CD4-positive, alpha-beta memory T cell (primary cell): ENCODE measurements at places on chromosomes 6 and 20. TPM values are rescaled to one million over a fixed set of nuclear protein-coding genes. Genes with fewer than 3 reads are reported as not detected.

PGBD1 gene
- total RNA-seq, result 1.4 TPM

ZC2HC1B gene
- not detected for total RNA-seq

SCRT2 gene
- not detected for total RNA-seq

MAP7 gene
- 0.69 TPM for total RNA-seq

CST7 gene
- total RNA-seq, result 23.2 TPM

BANF2 gene
- total RNA-seq, result not detected

TGIF2 gene
- total RNA-seq, result 35.0 TPM

BMP7 gene
- not detected for total RNA-seq

PNLDC1 gene
- 0.94 TPM for total RNA-seq

GRCh38 chr20:7262803-7263202 is 495.3 kb downstream of the BMP2 start:
- no peaks in the 10 kb centered on the region for H3K27me3 ChIP-seq
- no peaks in the 10 kb centered on the region for H3K4me1 ChIP-seq
- H3K4me3 ChIP-seq, result no peak overlapping the region

- H3K36me3 ChIP-seq, result no peaks in the 10 kb centered on the region
- H3K27ac ChIP-seq, result no peak overlapping the region
- no peaks in the 10 kb centered on the region for H3K27me3 ChIP-seq
- no peak for DNase-seq
Measured at GRCh38 chr6:21634582-21634981, 41.0 kb downstream of the SOX4 start.

DNA sequence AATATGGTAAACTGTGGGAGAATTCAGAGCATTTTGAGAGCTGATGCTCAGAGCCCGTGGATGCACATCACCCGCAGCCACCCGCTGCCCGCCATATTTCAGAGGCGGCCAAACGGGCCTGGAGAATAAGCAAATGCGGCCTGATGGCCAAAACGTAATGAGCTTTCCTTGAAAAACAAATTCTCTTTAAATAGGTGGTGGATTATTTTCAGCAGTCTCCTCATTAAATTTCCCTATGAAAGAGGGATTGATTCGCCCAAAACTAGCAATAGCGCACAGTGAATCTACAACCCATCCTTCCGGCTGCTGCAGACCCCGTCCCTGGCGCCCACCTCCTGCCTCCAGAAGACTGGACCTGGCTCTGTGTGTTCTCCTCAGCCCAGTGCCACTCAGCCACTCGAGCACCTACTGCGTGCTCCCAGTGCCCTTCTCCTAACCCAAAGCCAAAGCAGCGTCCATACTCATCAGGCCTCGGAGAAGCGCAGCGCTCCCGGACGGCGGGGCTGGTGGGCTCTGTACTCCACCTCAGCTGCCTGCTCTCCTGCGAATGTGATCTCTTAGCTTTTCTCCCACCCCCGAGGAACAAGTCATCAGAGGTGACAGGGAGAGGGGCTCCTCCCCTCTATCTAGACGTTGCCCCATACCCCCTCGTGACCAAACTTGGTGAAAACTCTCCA is 224.8 kb downstream of the TAF4 start:
- H3K36me3 ChIP-seq, result no peaks in the 10 kb centered on the region
- DNase-seq, result no peak

DNA sequence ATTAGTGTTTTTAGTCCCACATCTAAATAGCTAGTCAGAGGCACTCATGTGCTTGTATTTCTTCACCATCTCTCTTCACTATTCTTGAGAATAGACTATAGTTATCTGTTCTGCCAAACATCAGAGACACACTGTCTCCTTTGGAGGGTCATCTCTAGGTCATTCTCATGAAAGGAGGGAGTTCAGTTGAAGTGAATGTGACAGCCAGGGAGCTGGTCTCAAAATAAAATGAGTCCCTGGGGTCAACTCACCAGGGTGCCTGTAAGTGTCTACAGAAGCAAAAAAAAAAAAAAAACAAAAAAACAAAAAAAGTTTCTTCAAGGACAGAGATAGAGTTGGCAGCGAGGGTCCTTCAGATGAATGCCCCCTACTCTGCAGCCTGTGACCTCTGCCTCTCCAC is 171.0 kb downstream of the ID4 start:
- no peak overlapping the region for H3K4me3 ChIP-seq
- no peaks in the 10 kb centered on the region for H3K4me1 ChIP-seq
- DNase-seq, result no peak
- no peak overlapping the region for H3K27ac ChIP-seq
- no peaks in the 10 kb centered on the region for H3K27me3 ChIP-seq

DNA sequence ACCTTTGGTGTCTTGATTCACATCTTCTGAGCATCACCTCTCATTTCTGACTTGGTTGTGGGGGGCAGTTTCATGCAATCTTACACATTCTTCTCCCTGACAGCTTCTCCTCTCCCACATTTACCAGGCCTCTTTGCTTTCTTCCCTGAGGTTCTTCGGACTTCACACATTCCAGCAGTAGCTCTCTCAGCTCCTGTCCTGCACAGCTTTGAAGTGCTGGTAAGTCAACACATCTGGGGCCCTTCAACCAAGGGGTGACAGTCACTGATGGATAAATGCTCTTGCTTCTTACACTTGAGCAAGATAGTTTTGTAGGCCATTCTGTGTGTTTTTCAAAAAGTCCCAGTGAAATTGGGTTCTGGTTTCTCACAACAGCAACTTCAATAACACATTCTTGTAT is 2.5 kb upstream of the SLC35B3 start:
- no peak overlapping the region for H3K4me3 ChIP-seq
- no peaks in the 10 kb centered on the region for H3K27me3 ChIP-seq
- H3K36me3 ChIP-seq, result no peaks in the 10 kb centered on the region
- H3K4me1 ChIP-seq, result peaks cover 24% of the 10 kb centered on the region
- no peak for DNase-seq

- no peak overlapping the region for H3K27ac ChIP-seq
- no peaks in the 10 kb centered on the region for H3K4me1 ChIP-seq
- H3K27me3 ChIP-seq, result no peaks in the 10 kb centered on the region
- H3K36me3 ChIP-seq, result no peaks in the 10 kb centered on the region
Measured at GRCh38 chr6:127462376-127462775, 3.2 kb upstream of the KIAA0408 start.

GRCh38 chr6:79631693-79632172 is 604 bp downstream of the SH3BGRL2 start:
- DNase-seq, result no peak
- H3K4me1 ChIP-seq, result no peaks in the 10 kb centered on the region
- H3K4me3 ChIP-seq, result no peak overlapping the region
- peaks cover 5% of the 10 kb centered on the region for H3K27me3 ChIP-seq
- H3K36me3 ChIP-seq, result no peaks in the 10 kb centered on the region

DNA sequence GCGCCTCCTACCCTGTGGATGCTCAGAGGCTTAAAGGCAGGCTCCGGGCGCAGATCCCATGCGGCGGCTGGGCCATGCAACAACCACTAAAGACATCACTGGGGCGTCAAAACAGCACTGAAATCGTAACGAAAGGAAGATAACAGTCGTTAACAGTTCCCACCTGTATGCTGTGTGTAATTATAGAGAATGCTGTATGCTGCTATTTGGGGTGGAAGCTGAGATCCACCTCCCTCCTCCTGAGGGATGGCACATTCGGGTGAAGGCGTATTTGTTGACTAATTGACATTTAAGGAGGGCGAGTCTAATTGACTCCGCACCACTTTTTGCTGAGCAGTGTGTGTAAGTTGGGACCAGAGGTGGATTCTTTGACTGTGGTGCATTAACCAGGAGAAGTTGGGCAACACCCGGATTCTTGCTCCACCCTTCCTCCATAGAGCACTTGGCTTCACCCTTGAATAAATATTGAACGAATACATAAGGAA is 687 bp downstream of the SLC35A1 start:
- H3K4me1 ChIP-seq, result peaks cover 18% of the 10 kb centered on the region
- DNase-seq, result no peak
- H3K36me3 ChIP-seq, result no peaks in the 10 kb centered on the region
- no peaks in the 10 kb centered on the region for H3K27me3 ChIP-seq
- H3K4me3 ChIP-seq, result peak overlapping the region; percentile 67

- peaks cover 14% of the 10 kb centered on the region for H3K4me1 ChIP-seq
- H3K27me3 ChIP-seq, result no peaks in the 10 kb centered on the region
- H3K27ac ChIP-seq, result peak overlapping the region; percentile 99
- no peak for DNase-seq
- no peaks in the 10 kb centered on the region for H3K36me3 ChIP-seq
Measured at GRCh38 chr6:34223381-34223955, 13.2 kb upstream of the HMGA1 start.

- peaks cover 4% of the 10 kb centered on the region for H3K36me3 ChIP-seq
- no peak for DNase-seq
- H3K4me3 ChIP-seq, result no peak overlapping the region
- no peaks in the 10 kb centered on the region for H3K27me3 ChIP-seq
Measured at GRCh38 chr6:53023323-53023722, 28.2 kb upstream of the GSTA4 start.

- no peaks in the 10 kb centered on the region for H3K36me3 ChIP-seq
- H3K27ac ChIP-seq, result no peak overlapping the region
- H3K27me3 ChIP-seq, result no peaks in the 10 kb centered on the region
- H3K4me3 ChIP-seq, result no peak overlapping the region
- H3K4me1 ChIP-seq, result no peaks in the 10 kb centered on the region
Measured at GRCh38 chr6:98634569-98634968, 199.8 kb upstream of the POU3F2 start.

- DNase-seq, result no peak
- H3K4me1 ChIP-seq, result no peaks in the 10 kb centered on the region
- no peaks in the 10 kb centered on the region for H3K36me3 ChIP-seq
- H3K4me3 ChIP-seq, result no peak overlapping the region
- H3K27me3 ChIP-seq, result no peaks in the 10 kb centered on the region
- no peak overlapping the region for H3K27ac ChIP-seq
Measured at GRCh38 chr6:82381278-82381677, 17.7 kb downstream of the TPBG start.

GRCh38 chr20:36399969-36400545 is 93.9 kb downstream of the DLGAP4 start:
- no peak overlapping the region for H3K27ac ChIP-seq
- no peak overlapping the region for H3K4me3 ChIP-seq
- no peaks in the 10 kb centered on the region for H3K36me3 ChIP-seq
- H3K27me3 ChIP-seq, result no peaks in the 10 kb centered on the region
- DNase-seq, result no peak

GRCh38 chr20:37339208-37339607 is 6.7 kb upstream of the SRC start:
- H3K36me3 ChIP-seq, result no peaks in the 10 kb centered on the region
- H3K4me3 ChIP-seq, result no peak overlapping the region
- peaks cover 16% of the 10 kb centered on the region for H3K4me1 ChIP-seq
- DNase-seq, result no peak
- H3K27me3 ChIP-seq, result no peaks in the 10 kb centered on the region
- H3K27ac ChIP-seq, result no peak overlapping the region

GRCh38 chr20:46243707-46244628 is 64.3 kb downstream of the CDH22 start:
- H3K27me3 ChIP-seq, result peaks cover 23% of the 10 kb centered on the region
- no peak overlapping the region for H3K27ac ChIP-seq
- no peak for DNase-seq

DNA sequence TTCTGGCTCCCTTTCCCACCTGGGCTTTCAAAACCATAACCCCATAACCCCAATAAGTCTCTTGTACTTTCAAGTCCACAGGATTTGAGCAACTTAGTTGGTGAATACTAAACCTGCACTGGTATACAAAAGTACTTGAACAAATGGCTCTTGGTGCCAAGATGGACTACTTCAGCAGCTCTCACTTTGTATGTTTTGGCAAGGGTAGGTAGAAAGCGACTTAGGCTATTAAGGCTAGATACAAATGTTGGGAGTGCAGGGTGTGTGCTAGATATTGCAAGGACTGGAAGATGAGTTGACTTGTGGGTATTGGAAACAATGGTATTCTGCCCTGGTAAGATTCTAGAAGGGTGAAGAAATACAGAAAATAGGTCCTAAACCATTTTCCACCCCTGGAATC is 182.6 kb upstream of the MOCS1 start:
- no peak for DNase-seq
- H3K27me3 ChIP-seq, result no peaks in the 10 kb centered on the region
- H3K4me1 ChIP-seq, result no peaks in the 10 kb centered on the region
- H3K36me3 ChIP-seq, result no peaks in the 10 kb centered on the region

DNA sequence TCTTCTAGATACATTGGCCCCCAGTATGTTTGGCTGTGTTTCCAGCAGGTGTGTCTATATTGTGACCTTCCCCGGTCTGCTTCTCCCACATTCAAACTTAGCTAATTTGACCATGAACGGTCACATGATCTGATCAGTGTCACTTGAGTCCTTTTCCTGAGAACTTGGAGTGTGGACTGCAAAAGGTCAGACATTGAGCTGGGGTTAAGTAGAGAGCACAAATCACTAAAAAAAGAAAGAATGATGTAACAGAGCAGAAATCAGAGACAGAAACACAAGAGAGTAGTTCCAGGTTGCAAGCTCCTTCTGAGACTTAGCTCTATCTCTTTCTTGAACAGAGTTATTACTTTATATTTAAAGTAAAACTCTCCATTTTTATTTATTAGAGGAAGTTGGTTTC is 733.9 kb downstream of the CBLN4 start:
- no peak for DNase-seq
- no peak overlapping the region for H3K27ac ChIP-seq
- no peaks in the 10 kb centered on the region for H3K4me1 ChIP-seq

DNA sequence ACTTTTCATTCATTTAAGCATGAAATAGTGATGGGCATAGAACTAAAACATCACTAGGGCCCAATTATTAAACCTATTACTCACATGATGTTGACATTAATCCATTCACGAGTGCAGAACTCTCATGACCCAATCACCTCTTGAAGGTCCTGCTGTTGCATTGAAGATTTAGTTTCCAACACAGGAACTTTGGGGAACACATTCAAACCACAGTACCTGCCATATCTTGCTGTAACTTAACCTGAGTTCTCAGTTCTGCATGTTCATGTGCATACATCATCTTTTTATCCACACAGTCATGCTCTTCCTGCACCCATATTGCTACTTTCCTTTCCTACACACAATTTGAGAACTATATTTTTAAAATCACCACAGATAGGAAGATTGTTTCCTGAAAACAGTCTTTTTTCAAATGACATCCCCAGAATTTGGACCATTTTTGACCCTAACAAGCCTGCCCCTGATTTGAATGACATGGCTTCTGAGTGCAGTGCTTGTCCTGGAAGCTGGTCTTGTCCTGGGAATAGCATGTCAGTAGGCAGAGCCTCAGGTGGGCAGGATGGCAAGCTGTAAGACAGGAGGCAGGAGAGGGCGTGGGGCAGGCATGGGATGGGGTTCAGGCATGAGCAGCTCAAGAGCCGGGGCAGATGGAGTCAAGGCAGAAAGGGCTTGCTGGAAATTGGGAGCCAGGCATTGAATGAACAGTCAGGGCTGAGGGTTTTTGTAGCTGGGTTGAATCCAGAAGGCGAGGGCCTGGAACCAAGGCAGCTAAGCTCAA is 49.2 kb upstream of the FOXC1 start:
- H3K4me1 ChIP-seq, result no peaks in the 10 kb centered on the region
- DNase-seq, result no peak
- no peaks in the 10 kb centered on the region for H3K27me3 ChIP-seq
- H3K27ac ChIP-seq, result no peak overlapping the region

DNA sequence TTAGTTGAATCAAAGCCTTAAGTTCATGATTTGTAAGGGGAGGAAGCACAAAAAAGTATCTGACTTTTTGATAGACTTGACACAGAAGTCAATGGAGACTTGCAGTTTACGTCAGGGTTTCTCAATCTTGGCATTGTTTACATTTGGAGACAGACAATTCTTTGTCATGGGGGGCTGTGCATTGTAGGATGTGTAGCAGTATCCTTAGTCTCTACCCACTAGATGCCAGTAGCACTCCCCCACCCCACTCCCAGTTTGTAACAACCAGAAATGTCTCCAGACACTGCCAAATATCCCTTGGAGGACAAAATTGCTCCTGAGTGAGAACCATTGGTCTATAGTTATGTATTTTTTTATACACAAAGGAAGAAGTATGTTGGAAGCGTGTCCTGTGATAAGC is 434.1 kb downstream of the RFPL4B start:
- no peak for DNase-seq
- no peaks in the 10 kb centered on the region for H3K4me1 ChIP-seq
- no peak overlapping the region for H3K4me3 ChIP-seq
- H3K36me3 ChIP-seq, result no peaks in the 10 kb centered on the region
- H3K27me3 ChIP-seq, result no peaks in the 10 kb centered on the region
- no peak overlapping the region for H3K27ac ChIP-seq
